Neural progenitor cell (in vitro differentiated cells): ENCODE measurements at places on chromosomes 5 and 9. TPM values are rescaled to one million over a fixed set of nuclear protein-coding genes. Genes with fewer than 3 reads are reported as not detected.

C8G gene
- total RNA-seq, result not detected in 2 replicates

MARCOL gene
- total RNA-seq, result not detected in 2 replicates

LCNL1 gene
- total RNA-seq, result 0.09 TPM in 1 of 2 replicates, not detected in the other

OR13C5 gene
- total RNA-seq, result 0.25 TPM in 1 of 2 replicates, not detected in the other

- peak; percentile 63 for DNase-seq
These were observed 155.0 kb upstream of the CLINT1 start for GRCh38 chr5:158013939-158014338.

GRCh38 chr9:89021154-89021803, 30.0 kb downstream of the S1PR3 start:
- DNase-seq, result no peak

- DNase-seq, result no peak
These were observed 263.5 kb downstream of the CD180 start for GRCh38 chr5:66933066-66933465.

DNA sequence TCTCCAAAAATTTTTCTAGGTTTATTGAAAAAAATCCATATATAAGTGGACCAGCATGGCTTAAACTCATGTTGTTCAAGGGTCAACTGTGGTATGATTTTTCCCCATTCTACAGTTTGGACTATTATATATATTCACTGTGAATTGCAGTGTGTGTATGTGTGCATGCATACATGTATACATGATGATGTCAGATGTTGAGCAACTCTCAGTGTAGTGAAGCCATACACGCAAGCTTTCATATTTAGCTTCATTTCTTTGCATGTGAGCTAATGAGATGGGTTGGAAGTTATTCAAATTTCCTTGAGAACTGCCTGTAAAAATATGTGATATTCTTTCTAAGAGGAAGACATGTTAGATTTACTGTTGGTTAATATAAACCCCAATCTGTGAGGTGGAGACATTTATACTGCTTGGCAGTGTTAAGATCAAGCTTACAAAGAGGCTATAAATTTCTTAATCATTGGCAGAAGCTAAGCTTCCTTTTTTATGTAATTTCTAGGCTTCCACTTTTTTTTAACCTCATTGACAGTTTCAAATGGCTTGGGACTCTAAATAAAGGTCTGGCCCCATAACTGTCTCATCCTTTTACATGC, 134.8 kb downstream of the GABRG2 start:
- DNase-seq, result no peak

DNA sequence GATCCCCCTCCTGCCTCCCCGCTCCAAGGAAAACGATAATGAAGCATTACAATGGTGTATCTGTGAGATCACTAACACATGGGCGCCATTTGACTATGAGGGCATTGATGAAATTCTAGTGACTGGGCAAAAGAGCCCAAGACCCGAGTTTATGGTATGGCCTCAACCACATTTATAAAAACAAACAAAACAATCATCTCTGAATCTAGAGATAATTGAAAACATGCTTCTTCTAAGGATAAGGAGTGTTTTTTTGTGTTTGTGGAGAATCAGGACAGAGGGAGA, 100.9 kb upstream of the SEMA6A start:
- no peak for DNase-seq

GRCh38 chr9:95078511-95078910, 239.0 kb downstream of the FANCC start:
- DNase-seq, result no peak

GRCh38 chr9:81591791-81592190, 97.6 kb downstream of the TLE1 start:
- no peak for DNase-seq

DNA sequence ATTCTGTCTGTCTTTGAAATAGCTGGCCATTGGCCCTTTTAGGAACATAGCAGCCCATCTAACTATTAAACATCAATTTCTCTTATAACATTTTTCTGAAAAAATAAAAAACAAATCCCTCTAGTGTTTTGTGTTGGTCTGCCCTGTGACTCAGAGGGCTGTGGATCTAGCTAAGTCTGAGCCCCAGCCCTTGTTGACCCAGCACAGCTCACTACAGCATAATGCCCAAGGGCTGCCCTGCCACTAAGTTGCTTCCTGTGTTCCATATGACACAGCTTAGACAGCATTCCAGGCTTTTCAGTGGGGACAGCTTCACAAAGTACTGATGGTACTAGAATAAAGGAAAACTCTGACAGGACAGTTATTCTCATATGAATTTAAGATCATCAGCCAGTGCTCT, 136.0 kb downstream of the SCAMP1 start:
- no peak for DNase-seq

GRCh38 chr5:151140686-151141459, 16.7 kb downstream of the ANXA6 start:
- DNase-seq, result no peak

GRCh38 chr5:142924135-142924883, 154.1 kb downstream of the ARHGAP26 start:
- DNase-seq, result no peak
